Stimulated activated CD8-positive, alpha-beta memory T cell treated with anti-CD3 and anti-CD28 coated beads, Interleukin-2, amount 100 ng/mL, for 1 hour (primary cell): ENCODE measurements at places on chromosomes 11 and 22.

- DNase-seq = no peak
These were observed 28.1 kb upstream of the COMT start for GRCh38 chr22:19913337-19913936.

DNA sequence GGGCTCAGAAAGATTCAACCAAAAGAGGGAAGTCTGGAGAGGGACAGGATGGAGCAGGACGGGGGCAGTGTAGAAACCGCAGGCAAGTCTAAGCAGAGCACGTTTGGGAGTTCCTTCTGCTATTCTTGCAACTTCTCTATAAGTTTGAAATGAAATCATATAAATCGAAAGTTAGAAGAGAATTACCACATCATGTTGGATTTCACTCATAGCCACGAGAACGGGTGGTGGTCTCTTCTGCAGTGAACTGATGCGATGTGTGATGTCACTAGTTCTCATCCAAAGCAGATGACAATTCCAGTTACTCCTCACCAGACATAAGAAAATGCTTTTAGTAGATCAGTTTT is 36.0 kb downstream of the KCNQ1 start:
- no peak for DNase-seq

- DNase-seq = no peak
These were observed 16.2 kb downstream of the OTOG start for GRCh38 chr11:17563231-17563646.

- no peak for DNase-seq
These were observed 295.0 kb downstream of the NTM start for GRCh38 chr11:131665344-131665968.

DNA sequence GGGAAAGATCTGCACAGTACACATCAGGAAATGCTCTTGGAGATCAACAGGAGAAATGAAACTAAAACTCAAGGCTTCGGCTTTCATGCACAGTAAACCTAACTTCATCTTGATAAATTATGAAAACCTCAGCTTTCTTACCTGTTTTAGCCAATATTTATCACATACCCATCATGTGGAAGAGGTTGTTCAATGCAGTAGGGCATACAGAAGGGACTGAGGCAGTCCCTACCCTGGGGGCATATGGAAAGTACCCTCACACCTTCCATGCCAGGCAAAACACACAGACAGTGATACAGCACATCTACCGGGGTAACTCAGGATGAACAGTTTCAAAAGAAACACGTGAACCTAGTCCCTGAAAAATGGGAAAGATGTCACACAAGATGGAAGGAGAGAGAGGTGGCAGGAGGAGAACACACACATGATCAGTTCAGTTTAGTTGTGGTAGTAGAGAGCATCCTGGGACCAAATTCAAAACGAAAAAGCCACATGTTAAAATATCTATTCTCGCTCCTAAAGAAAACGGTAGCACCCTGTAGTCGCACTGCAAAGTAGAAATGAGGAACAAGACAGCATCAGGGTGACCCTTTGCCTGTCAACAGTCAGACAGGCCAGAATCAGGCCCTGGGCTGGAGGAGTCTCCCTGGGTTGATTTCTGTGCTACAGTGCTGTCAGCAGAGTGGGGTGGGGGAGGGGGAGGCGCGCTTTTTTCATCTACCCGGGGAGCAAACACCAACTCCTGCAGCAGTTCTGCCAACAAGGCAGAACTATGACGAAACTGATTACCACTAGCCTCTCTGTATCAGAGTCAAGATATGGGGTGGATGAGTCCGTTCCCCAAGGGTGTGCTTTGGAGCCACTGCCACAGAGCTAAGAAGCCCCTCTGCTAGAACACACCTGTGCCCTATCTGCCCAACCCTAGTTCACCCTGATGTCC is 1.3 kb downstream of the HIRA start:
- no peak for DNase-seq

DNA sequence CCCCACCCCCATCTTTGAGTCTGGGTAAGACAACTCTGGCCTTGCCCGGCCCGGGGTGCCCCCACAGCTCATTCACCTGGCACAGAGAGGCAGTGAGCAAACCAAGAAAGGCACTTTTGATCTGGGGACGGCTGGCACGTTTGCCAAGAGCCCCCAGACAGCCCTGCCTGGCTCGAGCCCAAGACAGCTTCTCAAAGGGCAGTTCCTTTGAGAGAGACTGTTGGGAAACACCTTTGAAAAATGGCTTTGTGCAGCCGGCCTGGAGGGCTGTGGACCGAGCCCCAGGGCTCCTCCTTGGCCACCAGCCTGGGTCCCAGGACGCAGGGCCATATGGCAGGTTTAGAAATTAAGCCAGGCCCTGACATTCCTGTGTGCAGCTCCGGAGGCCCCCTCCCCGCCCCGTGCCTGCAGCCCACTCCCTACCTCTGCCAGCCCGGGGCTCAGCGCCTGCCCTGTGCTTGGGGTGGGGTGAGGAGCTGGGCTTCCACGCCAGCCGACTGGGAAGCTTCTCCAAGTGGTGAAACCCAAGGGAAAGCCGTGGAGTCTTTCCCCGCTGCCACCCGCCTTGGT is 50.2 kb upstream of the SMIM38 start:
- DNase-seq = no peak

DNA sequence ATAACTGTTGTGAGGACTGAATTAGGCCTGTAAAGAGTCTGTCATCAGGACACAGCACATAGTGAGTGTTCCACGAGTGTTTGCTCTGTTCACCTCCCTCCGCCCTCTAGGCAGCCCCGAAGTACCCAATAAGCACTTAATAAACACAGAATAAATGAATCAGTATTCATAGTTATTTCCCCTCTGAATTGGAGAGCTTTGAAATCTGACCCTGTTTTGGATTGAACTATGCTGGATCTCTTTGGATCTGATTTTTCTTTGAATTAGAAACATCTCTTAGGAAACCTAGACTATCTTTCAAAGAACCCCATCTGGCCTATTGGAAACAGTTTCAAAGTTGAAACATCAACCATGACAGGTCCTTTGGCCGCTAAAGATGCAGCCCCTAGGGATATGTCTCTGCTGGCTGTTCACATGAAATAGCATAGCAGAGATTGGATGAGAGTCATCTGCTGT is 615.5 kb downstream of the NTM start:
- DNase-seq = no peak

DNA sequence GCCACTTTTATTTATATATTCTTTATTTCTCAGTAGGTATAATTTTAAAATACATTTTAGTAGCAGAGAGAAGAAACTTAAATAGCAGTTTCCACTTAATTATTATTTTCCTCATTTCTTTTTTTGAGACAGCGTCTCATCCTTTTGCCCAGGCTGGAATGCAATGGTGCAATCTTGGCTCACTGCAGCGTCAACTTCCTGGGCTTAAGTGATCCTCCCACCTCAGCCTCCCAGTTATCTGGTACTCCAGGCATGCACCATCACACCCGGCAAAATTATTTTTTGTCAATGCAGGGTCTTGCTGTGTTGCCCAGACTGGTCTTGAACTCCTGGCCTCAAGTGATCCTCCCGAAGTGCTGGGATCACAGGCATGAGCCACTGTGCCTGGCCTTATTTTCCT is 38.3 kb downstream of the ATG13 start:
- DNase-seq = no peak

GRCh38 chr11:289398-289711 is 429 bp downstream of the PGGHG start:
- DNase-seq = no peak

DNA sequence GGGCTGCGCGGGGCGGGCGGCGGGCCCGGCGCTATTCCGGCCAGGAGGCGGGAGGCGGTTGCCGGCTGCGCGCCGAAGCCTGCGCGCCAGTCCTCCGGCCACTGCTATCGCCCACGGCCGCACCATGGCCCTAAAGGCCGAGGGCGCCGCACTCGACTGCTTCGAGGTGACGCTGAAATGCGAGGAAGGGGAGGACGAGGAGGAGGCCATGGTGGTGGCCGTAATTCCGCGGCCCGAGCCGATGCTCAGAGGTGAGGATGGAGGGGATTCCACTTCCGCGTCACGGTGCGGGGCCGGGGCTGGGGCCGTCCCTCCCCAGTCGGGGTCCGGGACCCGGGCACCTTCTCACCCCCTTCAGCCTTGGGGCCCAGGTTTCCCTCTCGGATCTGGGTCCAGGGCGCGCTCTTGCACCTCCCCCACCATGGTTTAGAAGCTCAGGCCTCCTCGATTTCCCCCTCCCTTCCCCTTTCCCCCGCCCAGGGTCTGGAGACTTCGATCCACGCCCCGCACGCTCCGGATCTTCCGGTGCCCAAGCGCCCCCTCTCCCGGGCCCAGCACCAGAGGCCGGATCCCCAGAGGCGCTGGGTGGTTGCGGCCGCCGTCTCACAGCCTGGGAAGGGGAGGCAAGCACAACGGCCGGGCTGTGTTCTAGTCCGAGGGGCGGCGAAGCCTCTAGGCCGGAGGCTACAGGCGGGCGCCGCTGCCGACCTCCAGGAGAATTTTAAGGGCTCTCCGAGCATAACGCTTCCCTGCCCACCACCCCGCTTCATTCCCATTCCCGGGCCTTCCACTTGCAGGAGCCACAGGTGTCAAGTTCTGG is 517 bp downstream of the SPINDOC start:
- no peak for DNase-seq

GRCh38 chr11:36347384-36347906 is 51.4 kb downstream of the PRR5L start:
- DNase-seq = no peak

- no peak for DNase-seq
These were observed 77.0 kb downstream of the NECTIN1 start for GRCh38 chr11:119651802-119652584.

DNA sequence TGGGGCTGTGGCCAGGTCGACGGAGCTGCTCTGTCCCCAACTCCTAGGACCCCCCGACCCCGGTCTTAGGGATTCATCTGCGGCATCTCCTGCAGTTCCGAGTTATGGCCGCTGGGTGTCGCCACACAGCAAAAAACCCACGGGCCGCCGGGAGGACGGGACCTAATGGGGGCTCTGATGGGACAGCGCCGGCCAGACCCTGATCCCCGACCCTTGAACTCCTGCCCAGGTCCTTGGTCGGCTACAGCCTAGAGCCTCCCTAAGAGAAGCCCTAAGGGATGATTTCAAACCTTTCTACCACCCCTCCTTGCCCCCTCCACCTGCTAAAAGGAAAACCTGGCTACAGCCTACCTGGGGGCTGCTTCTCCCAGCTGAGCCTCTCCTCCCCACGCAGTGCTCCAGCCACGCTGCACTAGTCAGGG is 30.8 kb upstream of the LRRC10B start:
- peak; percentile 20 for DNase-seq

GRCh38 chr11:10413268-10413667 is 41.8 kb upstream of the AMPD3 start:
- DNase-seq = no peak

DNA sequence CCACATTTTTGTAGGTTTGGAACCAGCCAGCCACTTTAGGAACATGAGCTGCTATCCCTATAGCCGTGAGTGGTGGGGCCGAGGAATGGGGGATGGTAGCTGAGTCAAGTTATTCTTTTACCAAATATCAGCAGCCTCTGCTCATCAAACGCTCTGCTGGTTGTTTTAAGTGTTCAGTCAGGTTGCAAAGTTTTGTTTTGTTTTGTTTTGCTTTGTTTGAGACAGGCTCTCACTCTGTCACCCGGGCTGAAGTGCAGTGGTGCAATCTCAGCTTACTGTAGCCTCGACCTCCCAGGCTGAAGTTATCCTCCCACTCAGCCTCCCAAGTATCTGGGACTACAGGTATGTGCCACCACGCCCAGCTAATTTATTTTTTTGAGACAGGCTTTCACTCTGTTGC is 14.4 kb downstream of the CABIN1 start:
- no peak for DNase-seq

GRCh38 chr22:40449676-40450035 is 79.3 kb downstream of the SGSM3 start:
- DNase-seq = no peak

DNA sequence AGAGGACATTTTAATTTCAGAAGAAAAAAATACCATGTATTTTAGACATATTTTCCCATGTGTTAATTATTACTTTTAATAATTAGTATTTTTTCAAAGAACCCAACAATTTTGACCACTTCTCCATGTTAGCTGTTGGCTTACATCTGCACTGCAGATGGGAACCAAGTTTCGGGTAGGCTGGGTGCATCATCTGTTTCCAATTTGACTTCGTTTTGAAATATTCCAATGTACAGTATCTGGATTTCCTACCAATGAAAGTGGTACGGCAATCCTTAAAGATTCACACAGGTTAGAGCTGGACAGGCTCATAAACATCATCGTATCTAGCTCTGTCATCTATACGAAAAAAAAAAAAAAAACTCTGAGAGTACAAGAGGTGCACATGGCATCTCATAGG is 670.2 kb downstream of the OPCML start:
- DNase-seq = no peak

- no peak for DNase-seq
These were observed 81.5 kb upstream of the TP53AIP1 start for GRCh38 chr11:129023968-129024676.

GRCh38 chr11:66766681-66767080 is 37.7 kb upstream of the SPTBN2 start:
- no peak for DNase-seq

DNA sequence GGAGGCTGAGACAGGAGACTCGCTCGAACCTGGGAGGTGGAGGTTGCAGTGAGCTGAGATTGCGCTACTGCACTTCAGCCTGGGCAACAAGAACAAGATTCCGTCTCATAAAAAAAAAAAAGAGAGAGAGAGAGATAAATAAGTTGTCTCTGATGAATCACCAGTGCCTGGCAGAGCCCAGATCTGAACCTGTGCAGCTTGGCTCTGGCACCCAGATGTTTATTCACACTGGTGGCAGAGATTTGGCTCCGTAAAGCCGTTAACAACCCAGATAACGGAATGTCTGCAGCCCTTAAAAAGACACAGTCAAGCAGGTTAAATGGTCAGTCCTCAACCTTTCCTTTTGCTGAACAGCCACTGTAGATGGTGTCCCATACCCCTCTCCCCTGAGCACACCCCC is 33.5 kb upstream of the RTL6 start:
- no peak for DNase-seq

- no peak for DNase-seq
These were observed 516 bp downstream of the LRFN4 start for GRCh38 chr11:66857234-66857926.
